ENCODE measurements at places on chromosomes 16 and 17.

DNA sequence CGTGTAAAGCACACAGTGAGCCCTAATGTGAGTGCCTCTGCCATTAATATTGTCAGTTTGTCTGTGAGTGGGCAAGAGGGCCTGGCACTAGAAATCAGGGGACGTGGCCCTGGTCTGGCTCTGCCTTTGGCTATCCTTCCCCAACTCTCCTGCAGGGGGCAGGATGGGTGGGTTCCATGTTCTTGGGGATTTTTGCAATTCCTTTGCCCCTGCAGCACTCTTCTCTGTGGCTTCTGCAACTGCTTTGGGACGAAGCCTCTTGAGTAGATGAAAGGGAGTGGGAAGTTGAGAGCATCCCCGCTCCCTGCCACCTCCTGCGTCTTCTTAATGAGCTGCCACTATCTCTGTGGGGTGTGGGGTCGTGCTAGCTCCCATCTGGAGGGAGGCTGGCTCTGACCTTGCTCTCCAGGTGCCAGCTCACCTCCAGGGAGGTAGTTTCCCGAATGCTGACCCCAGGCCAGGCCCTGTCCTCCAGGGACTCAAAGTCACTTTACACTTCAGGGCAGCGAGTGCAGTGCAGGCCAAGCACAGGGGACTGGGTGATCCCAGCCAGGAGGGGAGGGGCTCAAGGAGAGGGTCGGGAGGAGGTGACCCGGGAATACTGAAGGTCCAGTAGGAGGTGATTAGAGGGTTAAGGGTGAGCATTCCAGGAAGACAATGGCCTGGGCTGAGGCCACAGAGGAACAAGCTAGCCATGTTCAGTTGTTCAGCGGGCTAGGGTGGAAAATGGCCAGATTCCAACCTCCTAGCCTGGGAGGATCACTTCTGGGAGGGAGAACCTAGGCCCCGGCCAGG is 121.0 kb upstream of the NLRP1 start:
- DNase-seq: no peak

- DNase-seq: no peak
These were observed 358.8 kb upstream of the TNRC6C start for GRCh38 chr17:77599699-77600098.

DNA sequence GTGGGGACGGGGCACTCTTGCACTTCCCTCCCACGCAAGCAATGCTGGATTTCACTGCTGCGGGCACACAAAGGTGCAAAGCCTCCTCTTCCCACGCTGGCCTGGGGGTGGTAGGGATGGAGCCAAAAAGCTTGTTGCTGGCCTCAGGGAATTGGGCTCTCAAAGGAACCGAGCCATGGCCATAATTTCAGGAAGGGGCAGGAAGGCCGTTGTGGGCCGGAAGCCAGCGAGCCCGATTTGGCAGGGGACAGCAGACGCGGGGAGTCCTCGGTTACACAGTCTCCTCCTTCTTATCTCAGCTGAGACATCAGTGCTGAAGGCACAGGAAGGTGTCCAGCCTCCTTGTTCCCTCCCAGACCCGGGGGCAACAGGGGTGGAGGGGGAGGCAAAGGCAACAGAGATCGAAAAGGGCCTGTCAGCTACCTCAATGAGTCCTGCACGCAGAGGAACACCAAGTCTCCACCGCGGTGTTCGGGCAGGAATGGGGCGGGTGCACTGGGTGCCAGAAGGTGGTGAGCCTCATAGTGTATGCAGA is 59.5 kb downstream of the SLFN11 start:
- no peak for DNase-seq

- DNase-seq: no peak
These were observed 780.5 kb upstream of the GOT2 start for GRCh38 chr16:59514651-59515050.

- no peak for DNase-seq
These were observed 5.2 kb upstream of the RAI1 start for GRCh38 chr17:17675925-17676534.

- DNase-seq: no peak
These were observed 670 bp downstream of the RPS2 start for GRCh38 chr16:1963806-1964505.

DNA sequence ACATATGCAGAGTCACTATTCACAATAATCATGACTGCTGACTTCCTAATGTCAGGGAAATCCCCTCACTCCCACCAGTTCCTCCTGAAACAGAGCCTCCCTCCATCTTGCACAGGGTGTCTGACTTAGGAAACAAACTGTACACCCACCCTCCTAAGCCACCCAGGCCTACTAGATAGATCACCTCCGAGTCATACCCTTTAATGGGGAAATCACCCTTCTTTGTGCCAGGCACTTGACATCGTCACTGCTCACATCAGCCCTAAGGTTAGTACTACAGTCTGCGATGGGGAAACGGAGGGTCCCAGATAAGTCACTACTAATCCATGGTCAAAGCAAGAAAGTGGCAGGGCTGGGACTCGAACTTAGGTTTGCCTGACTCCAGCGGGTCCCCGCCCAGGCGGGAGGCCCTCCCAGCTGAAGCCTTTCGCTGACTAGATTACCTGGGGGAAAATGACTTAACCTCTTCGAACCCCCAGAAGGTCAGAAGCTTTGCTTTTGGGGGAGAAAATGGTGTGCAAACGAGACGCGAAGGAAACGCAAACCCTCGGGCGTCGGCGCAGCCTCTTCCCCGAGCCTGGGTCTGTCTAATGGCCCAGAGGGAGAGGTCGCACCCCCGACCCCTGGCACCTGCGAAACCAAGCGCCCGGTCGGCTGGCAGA is 3.4 kb upstream of the MLLT6 start:
- peak; percentile 65 for DNase-seq

GRCh38 chr16:63461248-63461841 is 1425.1 kb upstream of the CDH8 start:
- no peak for DNase-seq

DNA sequence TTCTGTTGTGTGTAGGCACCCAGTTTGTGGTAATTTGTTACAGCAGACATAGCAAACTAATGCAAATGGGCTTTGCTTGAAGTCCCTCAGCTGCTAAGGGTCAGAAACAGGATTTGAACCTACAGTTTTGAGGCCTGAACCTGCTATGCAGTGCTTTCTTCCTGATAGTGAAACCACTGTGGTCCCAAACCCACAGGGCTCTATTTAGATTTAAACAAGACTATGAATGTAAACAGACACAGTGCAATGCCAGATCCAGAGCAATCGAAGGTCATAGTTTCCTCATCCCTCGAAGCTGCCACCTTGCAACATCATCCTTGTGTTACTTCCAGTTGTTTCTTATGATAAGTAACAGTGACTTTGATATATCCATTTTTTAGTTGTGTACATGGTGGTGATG is 630.2 kb downstream of the WWOX start:
- no peak for DNase-seq

- no peak for DNase-seq
These were observed 75.4 kb downstream of the YPEL2 start for GRCh38 chr17:59406808-59407381.

GRCh38 chr17:49082231-49082630 is 50.3 kb upstream of the B4GALNT2 start:
- DNase-seq: no peak

DNA sequence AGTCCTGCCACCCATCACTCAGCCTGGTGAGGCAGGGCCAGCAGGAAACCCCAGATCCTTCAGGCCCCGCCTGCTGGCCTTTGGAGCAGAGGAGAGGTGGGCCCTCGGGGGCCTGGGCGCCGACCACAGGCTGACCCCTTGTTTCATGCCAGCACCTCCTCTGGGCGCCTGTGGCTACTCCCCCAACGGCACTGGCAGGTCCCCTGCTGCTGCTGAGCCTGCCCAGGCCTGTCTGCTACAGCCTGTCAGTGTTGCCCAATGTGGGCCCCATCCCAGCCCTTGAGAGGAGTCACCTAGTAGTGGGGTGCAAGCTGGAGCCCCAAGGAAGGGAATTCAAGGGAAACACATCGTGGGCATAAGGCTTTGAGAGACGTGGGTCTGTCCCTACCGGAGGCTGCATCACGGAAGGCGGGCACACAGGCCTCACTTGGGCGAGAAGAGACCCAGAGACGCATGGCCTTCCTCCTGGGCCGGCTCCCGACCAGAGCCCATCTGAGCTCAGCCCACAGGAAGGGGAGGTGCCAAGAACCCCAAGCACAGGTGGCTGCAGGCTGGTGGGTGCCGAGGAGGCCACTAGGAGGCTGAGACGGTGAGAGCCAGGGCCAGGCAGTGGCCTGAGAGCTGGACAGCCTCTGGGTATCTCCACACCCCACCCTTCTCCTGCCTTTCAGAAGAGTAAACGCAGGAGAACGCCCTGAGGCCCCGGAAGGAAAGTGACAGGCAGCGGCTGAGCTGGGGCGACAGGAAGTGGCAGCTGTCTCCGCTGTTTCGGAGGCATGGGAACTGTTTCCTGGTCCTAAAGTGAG is 8.0 kb upstream of the FASN start:
- no peak for DNase-seq

GRCh38 chr17:82048571-82048971 is 3.0 kb downstream of the RFNG start:
- no peak for DNase-seq

GRCh38 chr17:31311526-31311925 is 2.3 kb downstream of the EVI2B start:
- DNase-seq: no peak

- no peak for DNase-seq
These were observed 4.5 kb downstream of the VPS4A start for GRCh38 chr16:69315486-69316311.

DNA sequence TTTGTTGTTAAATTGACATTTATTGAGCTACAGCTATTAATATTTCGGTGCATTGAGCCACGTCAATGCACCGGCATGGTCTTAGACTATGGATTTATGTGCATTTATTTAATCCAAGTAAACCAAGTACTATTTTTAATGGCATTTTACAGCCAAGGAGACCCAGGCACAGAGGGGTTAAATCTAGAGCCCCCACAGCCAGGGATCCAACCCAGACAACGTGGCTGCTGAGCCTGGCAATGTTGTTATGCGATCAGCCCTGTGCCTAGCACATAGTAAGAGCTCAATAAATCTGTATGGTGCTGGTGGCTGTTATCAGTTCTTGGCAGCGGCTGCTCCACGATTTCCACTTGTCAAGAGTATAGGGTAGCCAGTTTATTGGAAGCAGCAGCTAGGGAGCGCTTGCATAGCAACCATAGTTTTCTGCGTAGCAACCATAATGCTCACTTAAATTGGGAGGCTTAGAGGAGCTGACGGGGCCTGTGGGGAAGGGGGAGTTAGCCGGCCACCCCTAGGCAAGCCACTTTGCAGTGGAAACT is 541 bp upstream of the RBBP6 start:
- no peak for DNase-seq

DNA sequence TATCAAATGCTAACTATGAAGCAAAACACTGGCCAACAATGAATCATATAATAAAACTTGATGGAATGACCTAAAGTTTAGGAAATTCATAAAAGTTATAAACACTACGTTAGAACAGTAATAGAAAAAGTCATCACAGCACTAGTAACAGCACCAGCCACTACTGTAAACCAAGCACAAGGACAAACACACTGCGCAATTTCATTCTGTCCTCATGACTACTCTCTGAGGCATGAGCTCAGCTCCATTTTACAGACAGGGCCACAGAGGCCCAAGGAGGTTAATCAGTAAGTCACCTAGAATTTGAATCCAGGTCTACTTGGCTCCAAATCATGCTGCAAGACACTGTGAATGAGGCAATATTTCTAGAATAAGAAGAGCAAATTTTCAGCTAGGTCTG is 13.4 kb downstream of the EMC8 start:
- no peak for DNase-seq

DNA sequence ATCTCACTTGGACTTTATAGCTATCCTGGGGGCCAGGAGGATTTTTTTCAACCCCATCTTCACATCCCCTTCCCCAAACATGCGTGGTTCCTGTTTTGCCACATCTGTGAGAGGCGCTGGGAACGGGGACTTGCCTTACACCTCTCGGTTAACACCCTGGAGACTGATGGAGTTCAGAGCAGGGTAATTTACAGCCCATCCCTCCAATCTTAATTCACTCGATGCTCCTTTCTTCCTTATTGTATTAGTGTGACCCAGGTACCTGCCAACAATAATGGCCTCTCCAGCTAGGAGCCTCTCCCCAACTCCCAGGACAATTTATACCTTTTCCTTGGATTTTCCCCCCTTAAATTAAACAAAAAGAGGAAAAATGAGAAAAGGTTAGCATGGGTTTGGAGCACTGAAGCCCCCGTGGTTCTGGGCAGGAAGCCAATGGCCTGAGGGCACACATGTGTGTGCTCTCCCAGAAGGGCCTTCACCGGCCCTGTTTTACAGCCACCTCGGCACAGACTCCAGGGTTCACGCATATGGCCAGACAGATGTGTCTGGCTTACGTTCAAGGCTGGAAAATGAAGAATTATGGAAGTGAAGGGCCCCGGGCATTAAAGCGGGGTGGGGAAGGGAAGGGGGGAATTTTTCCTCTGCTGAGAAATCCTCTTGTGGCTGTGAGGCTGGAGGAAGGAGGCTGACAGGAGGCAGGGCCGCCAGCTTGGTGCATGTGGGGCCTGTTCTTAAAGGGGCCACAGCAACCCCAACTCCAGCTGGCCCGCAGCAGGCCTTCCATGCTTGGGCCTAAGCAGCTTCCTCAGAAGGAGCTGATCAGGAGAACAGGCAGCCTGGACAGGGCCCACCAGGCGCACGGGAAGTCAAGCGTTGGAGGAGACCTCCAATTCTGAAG is 21.4 kb downstream of the HIC1 start:
- DNase-seq: no peak
